ENCODE measurements at places on chromosomes 11 and 22.
A peak's percentile ranks its signal among the peaks of the same experiment; 100 is the strongest.

DNA sequence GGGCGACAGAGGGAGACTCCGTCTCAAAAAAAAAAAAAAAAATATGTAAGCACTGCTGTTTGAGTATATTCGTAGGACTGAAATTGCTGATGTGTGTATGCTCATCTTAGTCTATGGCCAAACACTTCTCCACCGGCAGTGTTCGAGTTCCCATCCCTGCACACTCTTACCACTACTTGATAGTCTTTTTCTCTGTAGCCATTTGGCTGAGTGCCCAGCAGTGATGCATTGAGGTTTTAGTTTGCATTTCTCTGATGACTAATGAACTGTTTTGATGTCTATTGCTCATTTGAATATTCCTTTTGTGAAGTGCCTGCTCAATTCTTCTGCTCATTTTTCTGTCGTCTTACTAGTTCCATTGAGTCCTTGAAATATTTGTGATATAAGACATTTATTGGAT lies 1.9 kb downstream of the TIRAP start:
- DNase-seq, result peak; percentile 74

DNA sequence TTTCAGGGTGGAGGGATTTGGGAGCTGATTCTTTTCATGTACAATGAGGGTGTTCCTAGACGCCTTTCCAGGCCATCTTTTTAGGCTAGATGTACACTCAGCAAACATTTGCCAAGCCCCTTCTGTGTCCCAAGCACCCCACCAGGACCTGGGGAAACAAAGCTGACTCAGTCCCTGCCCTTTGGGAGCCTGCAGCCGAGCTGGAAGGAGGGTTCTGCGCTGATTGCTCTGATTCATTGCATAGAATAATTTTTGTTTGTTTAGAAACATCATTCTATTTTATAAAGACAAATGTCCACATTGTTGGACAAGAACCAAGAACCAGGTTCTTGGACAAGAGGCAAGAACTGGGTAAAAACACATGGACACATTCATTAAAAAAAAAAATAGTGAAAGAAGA lies 16.7 kb downstream of the TP53AIP1 start:
- no peak for DNase-seq

DNA sequence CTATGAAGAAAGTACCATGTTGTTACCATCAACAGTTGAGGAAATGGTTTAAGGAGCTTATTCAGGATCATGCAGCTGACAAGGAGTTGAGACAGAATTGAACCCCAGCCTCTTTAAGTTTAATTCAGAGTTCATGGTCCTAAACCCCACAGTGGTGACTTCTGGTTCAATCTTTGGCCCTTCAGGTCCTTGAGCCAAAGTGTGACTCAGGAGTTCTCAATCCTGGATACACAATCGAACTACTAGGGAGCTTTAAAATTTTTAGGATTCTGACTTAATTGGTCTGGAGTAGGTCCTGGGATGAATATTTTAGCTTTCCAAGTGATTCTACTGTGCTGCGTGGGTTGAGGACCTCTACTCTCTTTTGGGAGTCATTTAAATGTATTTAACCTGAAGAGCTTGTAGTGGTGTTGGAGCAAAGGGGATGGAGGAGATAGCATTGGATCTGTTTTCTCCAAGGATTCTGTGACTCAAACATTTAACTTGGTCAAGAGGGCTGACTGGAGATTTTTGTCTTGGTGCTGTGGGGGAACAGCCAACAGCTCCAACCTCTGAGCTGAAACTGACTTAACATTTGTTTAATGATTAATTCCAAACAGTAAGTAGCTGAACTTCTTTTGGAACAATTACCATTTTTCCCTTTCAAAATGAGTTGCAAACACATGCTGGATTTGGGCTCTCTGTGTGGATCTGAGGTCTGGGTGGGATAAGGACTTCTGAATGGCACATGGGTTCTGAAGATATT lies 80.1 kb downstream of the INSC start:
- no peak for DNase-seq

GRCh38 chr11:73072935-73073481 lies 69.1 kb downstream of the FCHSD2 start:
- no peak for DNase-seq

DNA sequence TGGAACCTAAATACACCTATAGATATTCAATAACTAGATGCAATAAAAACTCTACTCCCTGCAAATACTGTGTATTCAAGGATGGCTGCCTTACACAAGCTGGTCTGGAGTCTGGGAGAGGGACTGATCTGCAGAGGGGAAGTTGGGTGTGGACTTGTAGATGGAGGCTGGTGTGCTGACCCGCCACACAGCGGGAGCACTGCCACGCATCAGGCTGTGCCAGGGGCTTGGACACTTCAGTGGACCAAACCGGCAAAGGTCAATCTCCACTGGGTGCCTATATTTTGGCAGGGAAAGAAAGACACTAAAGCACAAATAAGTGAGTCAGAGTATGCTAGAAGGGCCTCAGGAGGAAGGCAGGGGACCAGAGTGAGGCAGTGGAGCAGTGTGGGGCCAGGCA lies 2.1 kb upstream of the SHANK3 start:
- no peak for DNase-seq

- no peak for DNase-seq
These were observed 92.4 kb upstream of the BID start for GRCh38 chr22:17866621-17867020.

- DNase-seq, result no peak
These were observed 7.9 kb downstream of the NCAPD3 start for GRCh38 chr11:134215836-134216235.

GRCh38 chr11:13772223-13773046 lies 104.0 kb downstream of the FAR1 start:
- DNase-seq, result no peak

DNA sequence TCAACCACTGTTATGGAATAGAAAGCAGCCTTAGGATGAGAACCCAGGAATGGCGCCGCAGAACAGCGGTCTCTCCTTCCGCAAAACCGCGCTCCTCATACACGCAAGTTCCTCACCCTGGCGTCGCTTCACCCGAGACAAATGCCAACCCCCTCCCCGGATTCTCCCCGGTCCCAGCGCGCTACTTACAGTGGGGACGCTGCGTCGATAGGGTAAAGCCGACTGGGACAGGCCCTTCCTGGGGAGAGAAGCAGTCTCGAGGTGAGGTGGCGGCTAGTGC lies 287 bp downstream of the RPS13 start:
- DNase-seq, result peak; percentile 19
